A549 treated with Mapracorat at 1 μM for 4 hours (cell line): ENCODE measurements at places on chromosomes 11 and 22. TPM values are rescaled to one million over a fixed set of nuclear protein-coding genes. Genes with fewer than 3 reads are reported as not detected.

Gene OR52H1
- not detected in 5 replicates for total RNA-seq

Gene APOA5
- not detected in 5 replicates for total RNA-seq

Gene CALCA
- 0.12 TPM in 1 of 5 replicates, not detected in the others for total RNA-seq

Gene PDE2A
- total RNA-seq: 1.0 to 2.6 TPM (median 1.9 TPM) in 5 replicates

Gene ACER3
- total RNA-seq: 13.4 to 20.9 TPM (median 17.2 TPM) in 5 replicates

Gene OR52I1
- not detected in 5 replicates for total RNA-seq

Gene ATG16L2
- total RNA-seq: 2.9 to 4.7 TPM (median 3.5 TPM) in 5 replicates

Gene DEPDC7
- total RNA-seq: 6.7 to 8.7 TPM (median 7.3 TPM) in 5 replicates

Gene FLRT1
- 0.03 to 0.10 TPM (median 0.06 TPM) in 4 of 5 replicates, not detected in the other for total RNA-seq

Gene POU2AF3
- total RNA-seq: 0.96 to 1.7 TPM (median 1.2 TPM) in 5 replicates

Gene SYCE3
- 0.45 TPM in 1 of 5 replicates, not detected in the others for total RNA-seq

Gene SLC22A9
- not detected in 5 replicates for total RNA-seq

Gene LRP4
- total RNA-seq: 6.4 to 8.0 TPM (median 7.3 TPM) in 5 replicates

Gene ARSA
- total RNA-seq: 17.8 to 24.1 TPM (median 22.4 TPM) in 5 replicates

Gene SEPTIN3
- total RNA-seq: 1.0 to 1.4 TPM (median 1.2 TPM) in 5 replicates

Gene MMP3
- 0.13 to 0.48 TPM in 2 of 5 replicates, not detected in the others for total RNA-seq

Gene CCDC188
- total RNA-seq: not detected in 5 replicates

Gene C22orf42
- not detected in 5 replicates for total RNA-seq

Gene MYO7A
- total RNA-seq: 1.2 to 1.6 TPM (median 1.3 TPM) in 5 replicates

Gene SLC17A6
- not detected in 5 replicates for total RNA-seq

Gene MMP8
- not detected in 5 replicates for total RNA-seq

Gene SLC1A2
- 0.18 to 0.27 TPM (median 0.21 TPM) in 3 of 5 replicates, not detected in the others for total RNA-seq

Gene LRRC74B
- total RNA-seq: not detected in 5 replicates

Gene SNX32
- total RNA-seq: 0.09 TPM in 1 of 5 replicates, not detected in the others

Gene NAV2
- total RNA-seq: 20.1 to 31.4 TPM (median 26.3 TPM) in 5 replicates

Gene TMPRSS5
- 0.13 to 0.34 TPM (median 0.17 TPM) in 4 of 5 replicates, not detected in the other for total RNA-seq

Gene CTSF
- total RNA-seq: 30.3 to 40.9 TPM (median 33.5 TPM) in 5 replicates

Gene FHIP1B
- total RNA-seq: 11.9 to 18.8 TPM (median 17.6 TPM) in 5 replicates

Gene DDI1
- total RNA-seq: not detected in 5 replicates

Gene KRTAP5-8
- total RNA-seq: not detected in 5 replicates

Gene KCNK7
- total RNA-seq: 0.28 to 1.5 TPM (median 0.86 TPM) in 5 replicates

Gene TUT1
- 13.6 to 16.7 TPM (median 16.4 TPM) in 5 replicates for total RNA-seq

Gene ZNF280B
- total RNA-seq: 1.0 to 1.8 TPM (median 1.4 TPM) in 5 replicates

Gene UPK3A
- not detected in 5 replicates for total RNA-seq

Gene OR51I1
- not detected in 5 replicates for total RNA-seq

Gene RPS25
- total RNA-seq: 785 to 1,034 TPM (median 805 TPM) in 5 replicates

Gene OR8K1
- total RNA-seq: not detected in 5 replicates

Gene GAL3ST1
- 7.0 to 11.7 TPM (median 11.1 TPM) in 5 replicates for total RNA-seq

Gene OR5D13
- total RNA-seq: not detected in 5 replicates

Gene C11orf87
- total RNA-seq: 0.04 TPM in 1 of 5 replicates, not detected in the others

Gene DSCAML1
- 0.24 to 0.60 TPM (median 0.37 TPM) in 5 replicates for total RNA-seq

Gene POU2AF1
- total RNA-seq: not detected in 5 replicates

Gene DERL3
- 0.32 to 0.66 TPM (median 0.52 TPM) in 5 replicates for total RNA-seq

Gene OR51T1
- not detected in 5 replicates for total RNA-seq

Gene SELENOM
- total RNA-seq: 55.2 to 75.8 TPM (median 69.0 TPM) in 5 replicates

Gene TYR
- not detected in 5 replicates for total RNA-seq

Gene MISFA
- total RNA-seq: 1.1 to 3.3 TPM (median 1.6 TPM) in 5 replicates

Gene PPFIA1
- total RNA-seq: 24.6 to 30.3 TPM (median 28.1 TPM) in 5 replicates

Gene SCN3B
- 0.08 to 0.25 TPM (median 0.17 TPM) in 5 replicates for total RNA-seq

Gene TSG101
- 85.4 to 111 TPM (median 96.3 TPM) in 5 replicates for total RNA-seq

Gene MCAT
- total RNA-seq: 15.3 to 29.3 TPM (median 24.4 TPM) in 5 replicates

Gene H19
- 8.2 to 16.8 TPM (median 14.6 TPM) in 5 replicates for total RNA-seq

Gene PSMC3
- total RNA-seq: 189 to 259 TPM (median 197 TPM) in 5 replicates

Gene DEFB131B
- total RNA-seq: not detected in 5 replicates

Gene NECTIN1
- total RNA-seq: 7.6 to 10.7 TPM (median 9.9 TPM) in 5 replicates

Gene OR2AT4
- total RNA-seq: not detected in 5 replicates
